Astrocyte of the spinal cord (primary cell): ENCODE measurements at places on chromosomes 4 and X.
A peak's percentile ranks its signal among the peaks of the same experiment; 100 is the strongest.

- DNase-seq = no peak
Observed at GRCh38 chr4:70449220-70449619, 22.8 kb upstream of the MUC7 start.

DNA sequence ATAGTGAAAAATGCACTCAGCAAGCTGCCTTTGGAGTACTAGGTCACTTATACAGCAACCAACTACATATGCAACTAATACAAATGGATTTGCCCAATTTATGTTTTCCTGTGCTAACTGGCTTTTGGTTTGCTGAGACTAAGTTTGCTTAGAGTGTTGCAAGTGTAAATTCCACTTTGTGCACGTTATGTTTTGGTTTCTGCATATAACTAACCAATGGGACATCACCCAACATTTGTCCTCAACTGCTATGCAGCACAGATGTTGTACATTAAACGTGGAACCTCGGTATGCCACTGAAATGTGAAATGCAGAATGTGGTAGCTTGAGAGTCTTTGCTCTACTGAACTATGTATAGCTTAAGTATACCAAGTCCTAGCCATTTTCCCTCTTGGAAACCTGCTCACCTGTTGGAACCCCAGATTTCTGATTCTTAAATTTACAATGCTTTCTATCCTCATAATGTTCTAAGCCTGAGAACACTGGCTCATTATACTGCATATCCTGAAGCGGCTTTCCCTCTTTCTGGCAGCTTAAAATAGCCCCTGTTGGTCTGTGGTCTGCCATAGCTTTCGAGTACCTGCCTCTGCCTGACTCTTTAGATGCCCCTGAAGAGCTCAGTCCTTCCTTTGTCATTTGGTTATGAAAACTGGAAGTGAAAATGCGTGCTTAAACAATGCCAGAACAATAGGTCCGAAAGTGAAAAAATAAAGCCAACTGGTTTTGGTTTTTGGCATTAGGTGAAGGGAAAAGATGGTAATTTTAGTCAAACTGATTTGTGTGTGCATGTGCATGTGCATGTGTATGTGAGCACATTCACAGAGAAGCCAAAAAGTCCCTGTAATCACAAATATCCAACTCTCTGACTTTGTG is 158.0 kb downstream of the SH2D1A start:
- DNase-seq = no peak

DNA sequence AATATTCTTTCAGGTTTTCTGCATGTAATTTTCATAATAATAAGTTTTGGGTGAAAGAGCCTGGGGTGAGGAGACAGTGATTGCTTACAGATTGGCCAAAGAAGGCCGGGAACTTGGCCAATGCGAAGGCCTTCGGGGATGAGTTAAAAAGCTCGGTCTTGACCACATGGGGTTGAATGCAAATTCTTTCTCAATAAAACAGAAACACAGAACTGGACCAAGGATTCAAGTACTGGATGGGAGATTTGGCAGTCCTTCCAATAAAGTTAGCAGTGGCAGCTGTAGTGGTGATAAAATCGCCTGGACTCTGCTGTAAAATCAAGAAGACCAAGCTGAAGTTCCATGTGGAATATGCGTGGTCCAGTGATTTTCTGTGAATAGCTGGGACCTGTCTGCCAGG is 282.2 kb upstream of the KLF3 start:
- DNase-seq = no peak

- no peak for DNase-seq
Observed at GRCh38 chr4:99821918-99822503, 5.4 kb downstream of the DAPP1 start.

DNA sequence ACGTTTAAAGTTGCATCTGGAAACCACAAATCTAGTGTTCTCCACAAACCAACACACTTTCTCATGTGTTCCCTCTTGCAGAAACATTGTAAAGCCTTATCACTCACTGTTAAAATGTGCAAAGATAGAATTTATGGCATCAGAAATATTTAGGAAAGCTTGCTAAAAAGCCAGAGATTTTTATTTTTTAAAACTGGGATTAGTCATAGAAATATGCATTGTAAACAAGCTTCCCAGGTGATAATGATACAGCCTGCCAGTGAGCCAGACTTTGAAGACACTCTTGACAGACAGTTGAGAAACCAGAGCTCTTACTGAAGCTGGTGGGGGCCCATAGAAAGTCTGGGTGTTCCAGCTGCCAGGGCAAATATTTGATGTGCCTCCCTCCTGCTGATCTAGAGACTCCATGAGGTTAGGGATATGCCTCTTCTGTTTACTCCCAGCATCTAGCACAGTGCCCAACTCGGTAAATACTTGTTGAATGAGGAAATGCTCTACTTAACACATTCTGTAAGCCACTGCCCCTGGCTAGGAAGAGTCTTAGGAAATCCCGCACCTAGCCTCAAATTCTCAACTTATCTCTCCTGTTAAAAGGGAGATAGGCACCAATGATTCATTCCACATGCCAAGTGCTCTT is 179.0 kb upstream of the RASGEF1B start:
- DNase-seq = no peak

DNA sequence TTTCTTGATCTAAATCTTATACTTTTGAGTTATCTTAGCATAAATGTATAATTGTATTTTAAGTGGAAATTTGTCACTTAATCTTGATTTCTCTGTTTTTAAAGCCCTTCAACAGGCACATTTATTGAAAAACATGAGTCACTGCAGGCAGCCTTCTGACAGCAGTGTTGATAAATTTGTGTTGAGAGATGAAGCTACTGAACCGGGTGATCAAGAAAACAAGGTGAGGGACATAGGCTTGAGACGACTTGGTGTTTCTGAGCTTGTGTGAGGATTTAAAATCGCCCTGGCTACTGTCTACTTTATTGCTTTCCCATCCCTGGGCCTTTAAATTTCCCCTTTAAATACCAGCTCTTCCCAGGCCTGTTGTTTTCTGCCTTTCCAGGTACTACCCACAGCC is 55.7 kb downstream of the HTT start:
- DNase-seq = no peak

- DNase-seq = no peak
Observed at GRCh38 chr4:787561-787981, 38.4 kb downstream of the CPLX1 start.

GRCh38 chr4:110644008-110644407 is 21.1 kb upstream of the PITX2 start:
- no peak for DNase-seq

- DNase-seq = no peak
Observed at GRCh38 chr4:87109945-87110344, 110.5 kb downstream of the KLHL8 start.

- DNase-seq = peak; percentile 72
Observed at GRCh38 chrX:30906726-30907125, 17.7 kb upstream of the TAB3 start.

DNA sequence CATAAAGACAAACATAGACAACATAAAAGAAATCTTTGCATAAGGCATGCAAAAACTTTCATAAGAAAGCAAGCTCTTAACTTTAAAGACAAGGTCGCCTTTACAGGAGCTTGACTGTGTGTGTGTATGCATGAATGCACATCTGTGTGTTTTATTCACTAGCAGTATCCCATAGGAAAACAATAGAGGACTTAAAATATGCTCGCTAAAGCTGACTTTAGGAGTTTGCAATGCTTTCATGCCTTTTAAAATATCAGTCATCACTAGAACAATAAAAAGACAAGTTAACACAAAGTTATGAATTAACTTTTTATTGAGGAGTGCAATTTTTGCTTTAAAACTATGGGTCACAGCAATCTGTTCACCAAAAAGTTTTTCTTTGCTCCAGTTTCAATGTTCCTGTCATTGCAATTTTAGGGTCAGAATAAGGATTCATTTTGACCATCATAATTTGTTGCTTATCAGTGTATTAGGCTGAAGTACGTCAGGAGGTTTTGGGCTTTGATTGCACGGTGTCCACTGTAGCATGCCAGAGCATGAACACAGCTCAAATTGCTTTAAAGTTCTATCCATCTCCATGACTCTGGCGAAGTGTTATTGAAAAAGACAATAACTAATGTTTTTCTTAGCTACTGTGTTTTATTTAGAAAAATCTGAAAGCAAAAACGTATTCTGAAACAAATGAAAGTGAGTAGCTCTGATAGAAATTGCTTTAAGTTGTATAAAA is 36.9 kb downstream of the ANXA10 start:
- no peak for DNase-seq

GRCh38 chr4:24529555-24529954 is 54.8 kb downstream of the DHX15 start:
- DNase-seq = no peak

GRCh38 chrX:10756441-10756840 is 136.1 kb upstream of the MID1 start:
- peak; percentile 79 for DNase-seq

- no peak for DNase-seq
Observed at GRCh38 chr4:81454499-81454898, 17.2 kb downstream of the RASGEF1B start.

GRCh38 chr4:6452897-6453687 is 19.3 kb downstream of the PPP2R2C start:
- DNase-seq = no peak

DNA sequence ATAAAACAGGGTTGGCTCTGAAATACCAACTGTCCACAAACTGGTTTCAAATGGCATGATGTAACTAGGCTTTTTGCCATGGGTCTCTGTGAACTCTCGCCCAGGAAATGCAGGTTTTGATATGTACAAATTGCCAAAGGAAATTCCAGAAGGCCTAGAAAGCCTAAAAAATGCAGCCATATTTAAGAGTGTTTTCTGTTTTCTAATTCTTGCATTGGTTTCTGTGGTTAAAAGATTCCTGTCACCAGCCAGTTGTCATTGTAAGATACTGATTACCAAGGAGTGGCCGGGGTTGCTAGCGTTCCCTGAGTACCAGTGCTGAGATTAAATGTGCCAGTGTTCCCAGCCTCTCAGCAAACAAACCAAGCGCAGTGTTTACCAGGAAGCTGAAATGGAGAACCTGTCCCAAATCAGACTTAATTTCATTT is 53.9 kb upstream of the SORBS2 start:
- DNase-seq = peak; percentile 81

GRCh38 chr4:8774071-8774470 is 97.6 kb downstream of the HMX1 start:
- no peak for DNase-seq

DNA sequence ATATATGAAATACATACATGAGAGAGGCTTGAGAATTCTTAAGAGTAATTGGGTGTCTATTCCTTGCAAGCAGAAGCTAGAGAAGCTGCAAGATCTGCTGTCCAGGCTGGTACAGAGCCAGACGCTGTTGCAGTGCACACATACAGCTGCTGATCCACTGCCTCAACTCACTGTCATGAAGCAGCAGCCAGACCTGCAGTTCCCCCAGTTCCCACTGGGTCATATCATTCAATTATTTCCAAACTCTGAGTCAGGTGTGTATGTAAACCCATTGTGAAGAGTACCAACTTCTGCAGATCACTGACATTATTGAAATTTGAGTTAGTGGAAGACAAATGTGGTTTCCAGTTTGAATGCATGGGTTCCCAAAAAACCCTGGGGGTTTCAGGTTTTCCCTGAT is 1212.8 kb upstream of the ADGRL3 start:
- no peak for DNase-seq

DNA sequence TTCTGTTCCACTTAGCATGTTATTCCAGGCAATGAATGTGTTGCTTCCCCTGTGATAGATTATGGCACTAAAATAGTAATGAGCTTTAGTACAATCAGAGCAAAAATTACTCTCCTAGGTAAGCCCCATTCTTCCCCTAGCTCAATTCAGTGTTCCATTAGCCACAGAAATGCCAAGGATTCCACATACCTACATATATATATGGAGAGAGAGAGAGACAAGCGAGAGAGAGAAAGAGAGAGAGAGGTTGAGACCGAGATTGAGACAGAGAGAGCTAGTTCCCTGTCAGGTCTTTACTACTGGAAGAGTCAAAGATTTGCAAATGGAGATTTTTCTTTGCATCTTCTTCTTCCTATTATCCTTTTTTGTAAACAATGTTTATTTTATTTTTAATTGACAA is 8.7 kb downstream of the LIMCH1 start:
- no peak for DNase-seq

DNA sequence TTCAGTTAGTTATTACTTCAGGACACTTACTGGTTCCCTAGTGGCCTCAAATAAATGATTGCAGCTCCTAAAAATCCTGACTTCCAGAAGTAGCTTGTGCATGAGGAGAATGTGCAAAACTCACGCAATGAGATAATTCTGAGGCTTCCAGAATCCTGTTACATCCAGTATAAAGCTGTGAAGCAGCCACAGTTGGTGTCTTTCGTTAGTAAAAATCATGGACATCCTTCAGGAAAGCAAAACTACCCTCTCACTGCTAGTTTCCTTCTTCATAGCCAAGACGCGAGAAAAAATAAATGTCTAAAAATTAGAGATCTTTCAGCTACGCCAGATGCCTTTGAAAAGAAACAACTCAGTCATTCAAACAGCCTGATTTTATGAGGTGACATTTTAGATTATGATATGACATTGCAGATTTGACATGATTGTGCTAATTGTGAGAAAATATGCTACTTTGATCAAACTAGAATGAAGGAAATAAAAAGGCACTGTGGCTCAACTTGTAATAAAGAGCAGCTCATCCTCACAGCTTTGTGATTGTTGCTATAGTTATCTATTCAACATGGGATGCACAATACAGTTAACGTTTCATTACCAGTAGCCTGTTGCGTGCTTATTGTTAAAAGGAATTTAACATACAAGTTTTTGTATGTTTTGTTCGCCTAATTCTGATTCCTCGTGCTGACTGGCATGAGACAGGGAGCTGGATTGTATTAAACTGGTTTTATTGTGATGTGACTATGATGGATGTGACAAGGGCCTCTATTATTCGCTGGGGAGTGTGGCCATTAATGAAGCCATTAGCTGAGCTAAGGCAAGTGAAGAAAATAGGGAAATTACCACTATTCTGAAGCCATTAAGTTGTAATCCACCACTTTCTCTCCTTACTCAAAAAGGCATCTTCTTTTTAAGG is 40.5 kb downstream of the AFF2 start:
- no peak for DNase-seq

DNA sequence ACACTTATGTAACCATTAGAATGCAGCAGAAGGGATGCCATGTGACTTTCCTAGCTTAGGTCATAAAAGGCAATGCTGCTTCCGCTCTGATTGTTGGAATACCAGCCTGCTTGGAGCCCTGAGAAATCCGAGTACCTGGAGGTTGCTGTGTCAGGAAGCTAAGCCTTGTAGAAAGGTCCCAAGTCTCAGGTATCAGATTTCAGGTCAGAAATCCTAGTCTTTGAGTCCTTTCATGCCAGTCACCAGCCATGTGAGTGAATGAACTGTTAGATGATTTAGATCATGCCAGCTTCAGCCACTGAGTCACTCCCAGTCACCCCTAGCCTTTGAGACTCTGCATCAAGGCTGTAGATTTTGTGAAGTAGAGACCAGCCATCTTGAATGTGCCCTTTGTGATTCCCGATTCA is 23.5 kb downstream of the RAP1GDS1 start:
- no peak for DNase-seq

GRCh38 chr4:52780206-52780605 is 29.0 kb upstream of the ERVMER34-1 start:
- peak; percentile 59 for DNase-seq

- no peak for DNase-seq
Observed at GRCh38 chr4:176134670-176135069, 60.7 kb downstream of the SPATA4 start.

DNA sequence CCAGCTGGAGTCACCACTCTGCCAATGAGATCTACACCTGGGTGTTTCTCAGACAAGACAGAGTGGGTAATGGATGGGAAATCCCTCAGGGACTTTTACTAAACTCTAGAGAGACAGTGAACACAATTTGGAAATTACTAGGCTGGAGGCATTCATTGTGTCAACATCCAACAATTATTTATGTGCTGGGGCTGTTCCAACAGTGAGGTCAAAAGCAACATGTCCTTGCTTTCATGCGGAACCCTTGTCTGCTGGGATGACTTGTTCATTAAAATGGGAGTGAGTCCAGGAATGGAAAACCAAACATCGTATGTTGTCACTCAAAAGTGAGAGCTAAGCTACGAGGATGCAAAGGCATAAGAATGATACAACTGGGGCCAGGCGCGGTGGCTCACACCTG is 54.0 kb downstream of the DRD5 start:
- no peak for DNase-seq
